ENCODE measurements at places on chromosomes 7 and 10. TPM values are rescaled to one million over a fixed set of nuclear protein-coding genes. Genes with fewer than 3 reads are reported as not detected.

Gene ADO
- 13.2 TPM for polyA plus RNA-seq

Gene RBP3
- not detected for polyA plus RNA-seq

Gene SPACDR
- 0.60 TPM for polyA plus RNA-seq

Gene HMX2
- not detected for polyA plus RNA-seq

Gene NPSR1
- polyA plus RNA-seq: not detected

Gene PRTFDC1
- 32.7 TPM for polyA plus RNA-seq

Gene CHN2
- 1.3 TPM for polyA plus RNA-seq

Gene FOXP2
- polyA plus RNA-seq: 5.4 TPM
